ENCODE measurements at places on chromosomes 3 and 15. TPM values are rescaled to one million over a fixed set of nuclear protein-coding genes. Genes with fewer than 3 reads are reported as not detected.

GRCh38 chr15:91291673-91292072 is 191.6 kb downstream of the SV2B start:
- no peak for DNase-seq

The EPM2AIP1 gene
- total RNA-seq, result 30.7 TPM

- no peak for DNase-seq
Measured at GRCh38 chr15:43293432-43293831, 26.7 kb upstream of the TGM5 start.

The MYRIP gene
- total RNA-seq, result 0.20 TPM

- no peak for DNase-seq
Measured at GRCh38 chr3:15171096-15171495, 35.0 kb upstream of the CAPN7 start.

DNA sequence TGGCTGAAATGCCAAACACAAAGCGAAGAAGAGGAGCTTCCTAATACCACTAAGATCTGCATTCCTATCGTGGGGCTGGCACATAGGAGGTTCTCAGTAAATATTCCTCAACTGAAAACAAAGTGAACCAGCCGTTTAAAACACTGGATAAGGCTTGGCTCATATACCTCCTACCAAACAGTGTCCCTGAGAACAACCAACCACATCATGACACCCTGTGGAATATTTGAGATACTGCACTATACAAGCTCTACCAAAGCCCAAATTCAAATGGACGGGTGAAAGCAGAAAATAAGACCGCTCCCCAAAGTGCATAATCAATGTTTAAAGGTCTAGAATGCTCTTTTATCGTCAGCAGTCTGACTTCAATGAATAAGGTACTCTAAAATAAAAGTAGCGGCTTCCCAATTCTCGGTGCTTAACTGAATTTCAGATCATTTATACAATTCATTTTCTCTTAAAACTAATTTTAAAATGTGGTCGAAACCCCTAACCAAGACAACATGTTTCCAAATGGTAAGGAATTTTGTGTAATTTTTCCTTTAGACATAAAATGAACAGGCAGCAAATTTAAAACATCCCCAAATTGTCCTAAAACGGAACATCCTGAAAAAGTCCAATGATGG is 425.8 kb downstream of the ERC2 start:
- DNase-seq, result no peak

DNA sequence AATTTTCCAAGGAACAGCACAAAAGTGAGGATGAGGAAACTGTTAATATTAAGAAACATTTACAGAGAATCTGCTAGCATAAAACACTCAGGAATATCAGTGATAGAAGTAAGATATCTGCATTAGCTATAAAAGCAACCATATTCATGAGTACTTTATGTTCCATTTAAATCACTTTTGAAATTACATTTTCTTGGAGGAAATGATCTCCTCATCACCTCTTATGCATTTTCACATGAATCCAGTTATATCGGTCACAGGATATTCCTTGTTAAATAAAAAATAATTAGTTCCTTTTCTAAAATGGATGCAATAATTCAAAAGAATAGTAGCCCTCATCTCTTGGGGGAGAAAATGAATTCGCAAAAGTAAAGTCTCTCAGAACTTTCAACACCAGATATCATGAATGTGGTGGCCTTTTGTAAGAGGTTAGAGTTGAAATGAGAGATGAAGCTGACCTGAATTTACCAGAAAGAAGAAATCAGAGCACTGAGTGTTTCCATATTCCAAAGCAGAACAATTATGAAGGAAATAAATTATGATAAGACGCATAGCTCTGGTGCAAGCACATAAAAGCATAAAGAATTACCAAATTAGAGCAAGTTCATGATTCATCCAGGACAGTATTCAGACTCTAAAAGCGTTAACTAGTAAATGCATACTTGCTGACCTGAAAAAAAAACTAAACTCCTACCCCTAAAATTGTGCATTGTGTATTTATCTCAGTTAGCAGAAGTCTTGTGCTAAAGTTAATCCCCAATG is 321.9 kb upstream of the CCDC54 start:
- no peak for DNase-seq
